ENCODE measurements at places on chromosomes 5 and 9. TPM values are rescaled to one million over a fixed set of nuclear protein-coding genes. Genes with fewer than 3 reads are reported as not detected.

- H3K27ac ChIP-seq: peak overlapping the region; percentile 78
- peak overlapping the region; percentile 71 for H3K4me3 ChIP-seq
- peaks cover 33% of the 10 kb centered on the region for H3K4me1 ChIP-seq
- peak; percentile 43 for DNase-seq
- H3K27me3 ChIP-seq: no peaks in the 10 kb centered on the region
Observed at GRCh38 chr9:97983589-97984187, 547 bp downstream of the ANP32B start.

GRCh38 chr9:79684711-79685575 lies 113.2 kb downstream of the TLE4 start:
- DNase-seq: no peak
- H3K4me1 ChIP-seq: peaks cover 19% of the 10 kb centered on the region
- no peak overlapping the region for H3K4me3 ChIP-seq
- H3K27me3 ChIP-seq: no peaks in the 10 kb centered on the region
- H3K36me3 ChIP-seq: peaks cover 5% of the 10 kb centered on the region

DNA sequence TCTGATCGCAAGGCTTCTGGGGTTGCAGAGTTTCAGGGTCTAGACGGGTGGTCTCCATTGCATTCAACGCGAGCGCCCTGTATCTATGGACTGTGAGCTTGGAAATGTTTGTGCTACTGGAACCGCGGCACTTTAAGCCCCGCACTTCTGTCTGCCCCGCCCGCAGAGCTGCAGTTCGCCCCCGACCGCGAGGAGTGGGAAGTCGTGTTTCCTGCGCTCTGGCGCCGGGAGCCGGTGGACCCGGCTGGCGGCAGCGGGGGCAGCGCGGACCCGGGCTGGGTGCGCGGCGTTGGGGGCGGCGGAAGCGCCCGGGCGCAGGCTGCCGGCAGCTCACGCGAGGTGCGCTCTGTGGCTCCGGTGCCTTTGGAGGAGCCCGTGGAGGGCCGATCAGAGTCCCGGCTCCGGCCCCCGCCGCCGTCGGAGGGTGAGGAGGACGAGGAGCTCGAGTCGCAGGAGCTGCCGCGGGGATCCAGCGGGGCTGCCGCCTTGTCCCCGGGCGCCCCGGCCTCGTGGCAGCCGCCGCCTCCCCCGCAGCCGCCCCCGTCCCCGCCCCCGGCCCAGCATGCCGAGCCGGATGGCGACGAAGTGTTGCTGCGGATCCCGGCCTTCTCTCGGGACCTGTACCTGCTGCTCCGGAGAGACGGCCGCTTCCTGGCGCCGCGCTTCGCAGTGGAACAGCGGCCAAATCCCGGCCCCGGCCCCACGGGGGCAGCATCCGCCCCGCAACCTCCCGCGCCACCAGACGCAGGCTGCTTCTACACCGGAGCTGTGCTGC lies 1.0 kb downstream of the ADAMTS19 start:
- H3K4me1 ChIP-seq: peaks cover 5% of the 10 kb centered on the region
- H3K27me3 ChIP-seq: peaks cover 50% of the 10 kb centered on the region
- DNase-seq: no peak
- no peak overlapping the region for H3K4me3 ChIP-seq

TEX48 gene
- total RNA-seq: 0.68 TPM

SEMA4D gene
- 317 TPM for total RNA-seq

SLC25A2 gene
- total RNA-seq: 0.16 TPM

Measured in activated T-helper 2 cell treated with anti-CD3 and anti-CD28 coated beads, Interferon-gamma antibody, Interleukin-2, Interleukin-4, amounts not matched to agents 10 μg/mL and 5 μg/mL and 100 μg/mL, durations not matched to agents 14 hours and 24 hours and 36 hours (primary cell).